Stimulated activated CD4-positive, alpha-beta T cell treated with anti-CD3 and anti-CD28 coated beads, Interleukin-15, amount 100 ng/mL, for 48 hours (primary cell): ENCODE measurements at places on chromosomes 5 and 9.

GRCh38 chr9:106733828-106734380 is 129.1 kb upstream of the ZNF462 start:
- no peak for DNase-seq

GRCh38 chr9:5470122-5470521 is 19.8 kb downstream of the CD274 start:
- DNase-seq = no peak

GRCh38 chr5:5403741-5404140 is 18.7 kb upstream of the ICE1 start:
- no peak for DNase-seq

DNA sequence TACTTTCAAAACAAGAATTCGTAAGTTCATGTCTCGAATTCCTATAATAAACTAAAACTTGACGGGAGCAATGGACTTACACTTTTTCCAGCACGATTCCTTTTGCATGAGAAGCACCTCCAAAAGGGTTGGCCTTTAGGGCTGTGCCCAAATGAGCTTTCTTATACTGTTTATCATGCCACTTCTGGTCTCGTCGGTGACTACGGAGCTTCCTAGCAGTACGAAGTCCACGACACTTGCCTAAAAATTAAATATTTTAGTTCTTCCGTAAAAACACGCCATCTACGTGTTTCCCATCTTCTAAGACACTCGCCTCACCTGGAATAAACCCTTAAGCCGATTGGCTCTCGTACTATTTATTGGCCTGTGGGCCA is 554 bp downstream of the RPS23 start:
- no peak for DNase-seq

DNA sequence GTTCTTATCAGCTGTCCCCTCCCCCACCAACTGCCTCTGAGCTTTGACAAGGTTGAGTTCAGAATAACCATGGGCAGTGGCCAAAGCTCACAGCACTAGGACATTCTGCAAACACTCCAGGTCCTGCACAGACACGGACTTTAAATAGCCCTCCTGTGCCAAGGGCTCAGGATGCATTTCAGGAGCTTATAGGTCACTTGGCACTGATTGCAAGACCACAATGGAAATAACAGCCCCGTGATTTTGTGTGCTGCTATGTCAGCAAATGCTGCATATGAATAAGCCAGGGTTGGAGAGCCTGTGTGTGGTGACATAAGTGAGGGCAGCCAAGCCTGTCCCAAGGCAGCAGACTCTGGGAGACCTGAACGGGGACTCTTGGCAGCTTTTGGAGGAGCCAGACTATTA is 150.7 kb downstream of the DMRT2 start:
- DNase-seq = no peak

- no peak for DNase-seq
Measured at GRCh38 chr5:56673171-56673570, 142.2 kb upstream of the MAP3K1 start.

GRCh38 chr5:73862796-73863195 is 236.8 kb downstream of the ARHGEF28 start:
- DNase-seq = no peak

- DNase-seq = no peak
Measured at GRCh38 chr9:13002740-13003139, 227.9 kb downstream of the LURAP1L start.

DNA sequence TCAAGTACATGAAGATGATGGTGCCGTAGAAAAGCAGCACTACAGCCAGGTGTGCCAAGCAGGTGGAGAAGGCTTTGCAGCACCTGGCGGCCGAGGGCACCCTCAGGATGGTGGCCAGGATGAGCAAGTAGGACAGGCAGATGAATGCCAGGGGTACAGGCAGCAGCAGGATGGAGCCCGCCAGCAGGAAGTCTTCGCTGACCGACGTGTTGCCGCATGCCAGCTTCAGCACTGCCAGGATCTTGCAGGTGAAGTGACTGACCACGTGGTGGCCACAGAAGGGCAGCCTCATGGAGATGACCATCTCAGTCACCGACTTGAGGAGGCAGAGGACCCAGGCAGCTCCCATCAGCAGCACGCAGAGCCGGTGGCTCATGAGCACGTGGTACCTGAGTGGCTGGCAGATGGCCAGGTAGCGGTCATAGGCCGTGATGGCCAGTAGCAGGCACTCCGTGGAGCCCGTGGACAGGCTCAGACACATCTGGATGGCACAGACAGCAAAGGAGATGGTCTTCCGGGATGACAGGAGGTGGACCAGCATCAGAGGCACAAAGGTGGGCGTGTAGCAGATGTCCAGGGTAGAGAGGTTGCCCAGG is 482 bp downstream of the OR13J1 start:
- no peak for DNase-seq

GRCh38 chr5:78705826-78706225 is 57.3 kb upstream of the LHFPL2 start:
- no peak for DNase-seq

DNA sequence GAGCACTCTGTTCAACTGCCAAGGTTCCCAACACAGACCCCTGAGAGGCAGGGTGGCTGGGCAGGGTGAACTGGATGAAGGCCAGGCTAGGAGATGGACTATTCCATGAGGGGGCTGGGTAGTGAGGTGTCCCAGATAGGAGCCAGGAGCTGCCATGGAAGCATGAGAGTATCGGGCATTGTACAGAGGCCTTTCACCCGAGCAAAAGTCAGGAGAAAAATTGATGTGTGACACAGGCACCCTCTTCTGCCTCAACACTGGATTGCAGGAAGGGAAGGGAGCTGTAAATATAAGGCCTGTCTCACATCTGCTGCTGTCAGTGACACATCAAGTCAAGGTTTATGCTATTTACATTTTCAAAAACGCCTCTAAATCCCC is 74.6 kb downstream of the UBAP1 start:
- DNase-seq = no peak

DNA sequence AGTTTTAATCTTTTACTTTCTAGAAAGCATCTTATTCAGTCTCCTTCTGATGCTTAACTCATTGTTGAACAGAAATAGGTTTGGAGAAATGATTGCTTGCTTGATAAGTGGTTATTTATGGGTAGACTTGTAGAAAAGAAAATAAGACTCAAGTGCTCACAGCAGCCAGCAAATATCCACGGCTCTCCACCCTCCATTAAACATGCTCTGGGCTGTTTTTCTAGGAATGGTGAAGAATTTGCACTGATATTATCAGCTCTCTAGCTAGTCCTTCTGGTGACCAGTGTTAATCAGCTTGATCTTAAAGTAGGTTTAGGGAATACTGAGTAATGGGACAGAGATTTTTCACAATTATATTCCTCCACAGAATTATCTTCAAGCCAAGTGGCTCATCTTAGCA is 60.6 kb downstream of the SLC1A3 start:
- DNase-seq = no peak

DNA sequence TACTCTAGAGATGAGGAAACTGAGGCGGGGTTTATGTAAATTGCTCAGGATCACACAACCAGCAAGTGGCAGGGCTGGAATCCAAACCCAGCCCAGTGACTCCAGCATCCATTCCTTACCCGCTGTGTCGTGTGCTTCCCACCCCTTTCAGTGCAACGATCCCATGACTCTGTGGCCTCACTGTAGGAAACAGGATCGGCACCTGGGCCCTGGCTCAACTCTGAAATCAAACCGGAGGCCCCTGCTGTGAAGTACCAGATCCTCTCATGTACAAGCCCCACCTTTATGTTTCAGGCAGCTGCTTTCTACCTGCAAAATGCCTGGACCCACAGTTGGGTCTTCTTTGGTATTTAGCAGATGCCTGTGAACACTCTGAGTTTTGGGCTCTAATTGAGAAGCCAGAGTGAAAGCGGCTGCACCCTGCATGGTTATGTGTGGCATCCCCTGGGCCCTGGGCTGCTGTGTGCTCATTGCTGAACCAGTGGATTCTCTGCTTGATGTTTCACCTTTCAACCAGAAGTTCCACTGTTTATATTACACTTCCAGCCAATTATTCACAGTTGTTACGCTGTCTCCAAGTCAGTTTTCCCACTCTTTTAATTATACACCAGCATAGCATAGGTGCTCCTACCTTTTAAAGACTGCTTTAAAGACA is 36.7 kb downstream of the ABLIM3 start:
- DNase-seq = no peak

- DNase-seq = no peak
Measured at GRCh38 chr5:38795986-38796741, 49.6 kb upstream of the OSMR start.

DNA sequence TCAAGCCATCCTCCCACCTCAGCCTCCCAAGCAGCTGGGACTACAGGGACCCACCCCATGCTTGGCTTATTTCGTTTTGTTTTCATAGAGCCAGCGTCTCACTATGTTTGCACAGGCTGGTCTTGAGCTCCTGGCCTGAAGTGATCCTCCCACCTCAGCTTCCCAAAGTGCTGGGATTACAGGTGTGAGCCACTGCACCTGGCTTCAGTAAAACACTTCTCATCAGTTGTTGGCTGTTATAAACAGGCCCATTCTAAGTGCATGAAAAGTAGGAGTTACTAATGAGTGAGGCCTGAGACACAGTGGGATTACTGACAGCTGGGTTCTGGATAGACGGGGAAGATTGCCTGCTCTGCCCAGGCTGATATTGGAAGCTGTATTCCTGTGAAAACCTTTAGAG is 3.5 kb downstream of the CRB2 start:
- DNase-seq = no peak

DNA sequence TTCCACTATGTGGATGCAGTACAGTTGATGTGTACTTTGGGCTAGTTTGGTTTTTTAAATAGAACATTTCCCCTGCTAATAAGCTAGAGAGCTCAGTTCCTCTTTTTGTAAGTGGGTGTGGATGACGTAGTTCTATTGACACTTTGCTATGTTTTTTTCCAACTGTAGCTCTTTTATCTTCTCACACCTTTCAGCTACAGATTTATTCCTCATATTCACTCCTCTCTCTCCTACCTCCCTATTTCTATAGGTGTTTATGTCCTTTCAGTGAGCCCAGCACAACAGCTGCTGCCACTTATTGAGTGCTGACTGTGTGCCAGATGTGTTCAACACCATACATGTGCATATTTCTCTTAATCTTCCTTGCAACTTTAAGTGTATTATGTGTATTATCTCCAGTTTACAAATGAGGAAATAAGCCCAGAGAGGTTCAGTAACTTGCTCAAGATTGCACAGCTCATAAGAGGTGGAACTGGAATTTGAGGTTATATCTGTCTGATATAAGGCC is 215.7 kb downstream of the SEMA6A start:
- DNase-seq = no peak

DNA sequence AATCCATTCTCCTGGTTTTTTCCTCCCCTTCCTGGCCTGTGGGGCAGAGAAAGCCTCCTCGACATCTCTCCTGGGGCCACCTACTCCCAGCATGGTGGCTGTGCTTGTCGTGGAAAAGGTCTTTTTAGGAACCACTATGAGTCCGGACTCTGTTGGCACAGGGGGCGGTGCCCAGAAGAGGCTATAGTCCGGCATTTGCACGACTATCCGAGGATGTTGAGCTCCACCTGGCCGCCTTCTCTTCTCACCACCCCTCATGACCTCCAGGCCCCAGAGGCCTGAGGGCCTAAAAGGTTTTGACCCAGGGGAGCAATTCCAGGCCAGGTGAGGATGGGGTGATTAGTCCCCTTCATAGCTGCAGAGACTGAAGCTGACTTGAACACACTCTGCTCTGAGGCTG is 14.1 kb downstream of the CSF2 start:
- no peak for DNase-seq

- no peak for DNase-seq
Measured at GRCh38 chr9:73074176-73074708, 77.4 kb upstream of the ANXA1 start.

- DNase-seq = no peak
Measured at GRCh38 chr5:96663608-96664007, 1.4 kb downstream of the CAST start.

- no peak for DNase-seq
Measured at GRCh38 chr5:179185256-179185940, 125.2 kb downstream of the ZNF354C start.

GRCh38 chr5:20486826-20487225 is 498.8 kb upstream of the CDH18 start:
- DNase-seq = no peak

DNA sequence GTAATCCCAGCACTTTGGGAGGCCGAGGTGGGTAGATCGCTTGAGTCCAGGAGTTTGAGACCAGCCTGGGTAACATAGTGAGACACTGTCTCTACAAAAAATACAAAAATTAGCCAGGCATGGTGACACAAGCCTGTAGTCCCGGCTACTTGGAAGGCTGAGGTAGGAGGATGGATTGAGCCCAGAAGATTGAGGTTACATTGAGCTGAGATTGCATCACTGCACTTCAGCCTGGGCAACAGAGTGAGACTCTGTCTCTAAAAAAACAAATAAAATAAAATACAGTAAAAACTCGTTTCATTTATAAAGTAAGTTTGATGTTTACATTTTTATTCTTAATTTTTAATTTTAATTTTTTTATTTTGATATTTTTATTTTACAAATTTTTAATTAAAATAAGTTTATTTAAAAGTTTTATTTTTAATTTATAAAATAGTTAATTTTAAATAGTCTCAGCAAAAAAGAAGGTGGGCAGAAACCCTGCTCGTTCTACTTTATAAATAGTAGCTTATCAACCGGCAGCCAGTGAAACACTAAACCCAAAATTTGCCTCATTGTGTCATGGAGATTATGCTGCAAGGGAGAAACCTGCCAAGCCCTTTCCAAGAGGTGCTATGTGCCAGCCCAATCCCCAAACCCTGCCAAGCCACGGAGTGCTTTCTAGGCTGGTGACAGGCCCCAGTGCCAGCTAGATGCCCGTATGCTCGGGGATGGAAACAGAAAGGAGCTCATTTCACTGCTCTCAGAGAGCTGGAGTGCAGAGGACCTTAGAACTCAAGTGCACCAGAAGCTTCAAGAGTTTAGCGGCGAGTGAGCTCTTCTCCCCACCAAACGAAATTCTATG is 38.9 kb downstream of the SERINC5 start:
- DNase-seq = peak; percentile 21

DNA sequence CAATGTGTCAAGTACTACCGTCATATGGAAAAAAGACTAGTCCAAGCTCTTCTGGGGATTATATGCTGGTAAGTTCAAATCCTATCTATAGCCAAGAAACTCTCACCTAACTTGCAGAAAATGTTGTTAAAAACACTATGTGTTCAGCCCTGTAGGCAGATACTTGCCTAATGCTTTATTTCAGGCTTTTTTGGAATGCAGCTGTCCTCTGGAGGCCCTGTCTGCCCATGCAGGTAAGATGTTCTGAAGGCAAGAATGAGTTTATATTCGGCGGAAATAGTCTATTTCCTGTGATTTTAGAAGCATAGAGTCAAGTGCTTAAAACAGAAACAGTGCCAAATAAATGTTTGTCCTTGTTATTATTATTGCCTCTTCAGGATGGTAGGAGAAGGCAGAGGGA is 34.3 kb upstream of the PPP2R2B start:
- no peak for DNase-seq

DNA sequence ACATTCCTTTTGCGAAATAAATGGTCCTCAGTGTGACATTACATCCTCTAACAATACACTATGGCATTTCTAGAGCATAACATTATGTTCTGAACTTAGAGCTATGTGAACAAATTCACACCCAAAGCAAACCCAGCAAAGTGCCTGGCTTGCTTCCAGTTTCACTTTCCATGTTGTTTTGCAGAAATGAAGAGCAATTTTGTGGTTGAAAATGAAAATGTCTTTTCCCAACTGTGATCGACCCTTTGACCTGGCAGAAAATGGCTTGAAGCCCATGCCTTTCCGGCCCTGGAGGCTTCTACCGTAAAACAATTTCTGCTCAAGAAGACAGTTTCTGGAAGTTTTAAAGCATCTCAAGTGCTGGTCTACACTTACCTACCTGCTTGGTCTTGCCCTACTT is 344.7 kb upstream of the RGMB start:
- no peak for DNase-seq
